ENCODE measurements at places on chromosomes 13 and 19.

- DNase-seq = peak; percentile 95
Observed at GRCh38 chr19:15248648-15249527, 16.6 kb upstream of the EPHX3 start.

GRCh38 chr13:94344126-94344818, 135.2 kb downstream of the DCT start:
- DNase-seq = no peak

- no peak for DNase-seq
Observed at GRCh38 chr19:12141405-12141736, 1.2 kb upstream of the ZNF20 start.

GRCh38 chr19:2016041-2016807, 710 bp upstream of the BTBD2 start:
- peak; percentile 79 for DNase-seq

DNA sequence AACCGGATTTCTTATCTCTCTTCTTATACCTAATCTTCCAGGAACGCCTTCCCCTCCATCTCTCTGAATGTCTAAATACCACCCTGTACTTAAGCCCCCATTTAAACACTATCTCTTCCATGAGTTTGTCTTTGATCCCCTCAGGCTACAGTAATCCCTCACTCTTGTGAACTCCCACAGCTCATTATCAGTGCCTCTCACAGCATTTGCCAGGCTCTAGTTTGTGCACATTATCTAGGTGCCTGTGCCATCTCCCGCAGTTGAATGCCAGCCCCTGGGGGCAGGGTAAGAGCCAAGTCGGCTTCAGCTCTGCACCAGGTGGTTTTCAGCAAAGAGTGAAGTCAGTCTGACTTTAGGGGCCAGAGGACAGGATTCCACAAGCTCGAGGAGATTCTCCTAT, 71.4 kb downstream of the FREM2 start:
- DNase-seq = no peak

DNA sequence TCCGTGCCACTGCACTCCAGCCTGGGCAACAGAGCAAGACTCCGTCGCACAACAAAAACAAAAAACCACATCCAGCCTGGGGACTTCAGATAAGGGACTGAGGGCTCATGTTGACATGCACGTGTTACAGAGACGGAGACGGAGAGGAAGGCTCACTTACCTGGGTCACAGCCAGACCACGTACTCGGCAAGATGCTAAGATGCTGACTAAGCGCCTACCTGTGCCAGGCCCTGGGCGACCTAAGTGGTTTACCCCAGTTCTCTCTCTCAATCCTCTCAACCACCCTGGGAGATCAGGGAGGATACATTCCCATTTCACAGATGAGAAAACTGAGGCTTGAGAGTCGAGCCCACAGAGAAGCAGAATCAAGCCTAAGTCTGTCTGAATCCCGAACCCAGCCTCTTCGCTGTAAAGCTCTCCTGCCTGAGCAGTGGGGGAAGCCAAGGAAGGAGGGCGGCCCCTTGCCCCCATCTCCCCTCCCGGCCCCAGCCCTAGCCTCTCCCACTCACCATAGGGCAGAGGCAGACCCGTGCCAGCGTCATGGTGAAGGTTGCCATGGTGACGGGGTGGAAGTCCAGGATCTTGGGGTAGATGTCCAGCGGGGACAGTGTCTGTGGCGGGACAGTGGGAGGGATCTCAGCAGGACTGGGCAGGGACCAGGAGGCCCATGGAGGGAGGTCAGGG, 13.5 kb downstream of the ERCC2 start:
- DNase-seq = no peak

- no peak for DNase-seq
Observed at GRCh38 chr13:26220575-26220974, 1.5 kb downstream of the RNF6 start.

DNA sequence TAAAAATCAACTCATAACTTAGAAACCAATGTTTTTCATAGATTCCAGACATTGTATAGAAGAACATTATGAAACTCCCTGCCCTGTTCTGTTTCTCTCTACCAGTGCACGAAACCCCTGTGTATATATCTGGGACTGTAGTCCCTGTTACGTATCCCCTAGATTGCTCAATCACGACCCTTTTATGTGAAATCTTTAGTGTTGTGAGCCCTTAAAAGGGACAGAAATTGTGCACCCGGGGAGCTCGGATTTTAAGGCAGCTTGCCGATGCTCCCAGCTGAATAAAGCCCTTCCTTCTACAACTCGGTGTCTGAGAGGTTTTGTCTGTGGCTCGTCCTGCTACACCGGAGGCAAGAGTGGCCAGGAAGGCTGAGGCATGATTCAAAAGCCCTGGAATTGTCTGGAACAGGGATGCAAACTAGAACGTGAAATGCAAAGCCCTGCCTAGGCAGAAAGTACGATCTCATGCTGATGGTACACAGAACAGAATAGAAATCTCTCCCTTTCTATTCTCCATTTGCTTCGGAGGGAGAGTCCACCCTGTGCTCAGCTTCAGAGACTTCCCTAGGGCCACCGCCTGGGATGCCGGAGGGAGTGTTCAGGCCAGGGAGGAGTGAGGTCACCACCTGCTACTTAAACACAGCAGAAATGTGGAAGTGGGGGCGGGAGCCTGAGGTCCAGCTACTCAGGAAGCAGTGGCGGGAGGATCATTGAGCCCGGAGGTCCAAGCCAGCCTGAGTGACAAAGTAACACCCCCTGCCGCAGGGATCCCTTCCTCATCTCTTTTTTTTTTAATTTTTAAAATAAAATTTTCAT, 758 bp upstream of the ZNF888 start:
- DNase-seq = no peak

- DNase-seq = peak; percentile 98
Observed at GRCh38 chr19:58278541-58279041, at the start of gene ZNF8. Gene ZNF8, plus strand, starts transcription at chr19:58278955. Its CDS starts 127 bp downstream, at chr19:58279082.

DNA sequence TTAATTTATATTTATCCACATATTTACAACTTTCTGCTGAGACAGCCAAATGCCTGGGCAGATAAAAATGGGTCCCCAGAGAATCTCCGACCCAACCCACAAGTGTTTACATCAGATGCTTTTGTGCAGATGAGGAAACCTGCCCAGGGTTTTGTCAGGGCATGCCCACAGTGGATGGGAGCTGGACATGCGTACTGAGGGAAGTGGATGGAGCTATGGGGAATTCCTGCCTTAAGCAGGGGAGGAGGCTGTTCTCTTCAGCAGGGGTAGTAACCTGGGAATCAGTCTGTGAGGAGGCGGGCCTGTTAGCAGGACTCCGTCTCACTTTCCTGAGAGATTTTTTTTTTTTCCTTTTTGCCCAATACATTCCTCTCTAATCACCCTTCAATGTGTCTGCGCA, 122.9 kb downstream of the RFC3 start:
- no peak for DNase-seq
